ENCODE measurements at places on chromosomes 13 and 19.

GRCh38 chr19:34732612-34733211, 1.3 kb upstream of the ZNF181 start:
- DNase-seq, result no peak

DNA sequence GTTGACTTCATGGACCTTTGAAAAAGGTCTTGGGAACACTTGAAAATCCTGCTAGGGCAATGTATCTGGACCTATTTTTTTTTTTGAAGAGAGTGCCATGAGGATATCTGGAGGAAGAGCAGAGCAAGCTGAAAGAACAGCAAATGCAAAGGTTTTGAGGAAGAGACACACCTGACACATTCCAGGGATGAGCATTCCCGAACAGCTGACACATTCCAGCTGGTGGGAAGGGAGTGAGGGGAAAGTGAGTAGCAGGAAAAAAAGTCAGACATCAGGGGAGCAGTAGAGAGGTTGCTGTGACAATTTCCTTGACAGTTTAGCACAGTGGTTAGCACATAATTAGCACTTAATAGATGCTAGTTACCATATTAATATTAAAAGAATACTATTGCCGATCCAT, 14.7 kb downstream of the DGKH start:
- peak; percentile 79 for DNase-seq

GRCh38 chr13:46595885-46596275, 42.9 kb downstream of the LRCH1 start:
- no peak for DNase-seq

DNA sequence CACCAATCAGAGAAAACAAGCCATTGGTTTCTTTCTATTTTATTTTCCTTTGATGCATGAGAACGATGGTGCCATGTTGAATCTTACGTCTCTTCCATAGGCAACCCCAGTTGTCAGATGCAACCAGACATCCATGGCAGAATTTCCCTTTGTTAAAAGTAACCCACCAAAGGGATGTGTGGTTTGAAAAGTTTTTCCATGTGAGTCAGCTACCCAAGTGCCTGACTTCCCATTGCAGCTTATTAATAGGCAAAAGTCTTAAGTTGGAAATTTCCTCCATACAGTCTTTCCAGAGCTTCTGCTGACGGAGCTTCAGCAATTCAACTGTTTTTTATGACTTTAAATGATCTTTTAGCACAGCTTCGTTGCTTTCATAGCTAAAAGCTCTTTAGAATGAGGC, 73.8 kb upstream of the FAM216B start:
- DNase-seq, result no peak

DNA sequence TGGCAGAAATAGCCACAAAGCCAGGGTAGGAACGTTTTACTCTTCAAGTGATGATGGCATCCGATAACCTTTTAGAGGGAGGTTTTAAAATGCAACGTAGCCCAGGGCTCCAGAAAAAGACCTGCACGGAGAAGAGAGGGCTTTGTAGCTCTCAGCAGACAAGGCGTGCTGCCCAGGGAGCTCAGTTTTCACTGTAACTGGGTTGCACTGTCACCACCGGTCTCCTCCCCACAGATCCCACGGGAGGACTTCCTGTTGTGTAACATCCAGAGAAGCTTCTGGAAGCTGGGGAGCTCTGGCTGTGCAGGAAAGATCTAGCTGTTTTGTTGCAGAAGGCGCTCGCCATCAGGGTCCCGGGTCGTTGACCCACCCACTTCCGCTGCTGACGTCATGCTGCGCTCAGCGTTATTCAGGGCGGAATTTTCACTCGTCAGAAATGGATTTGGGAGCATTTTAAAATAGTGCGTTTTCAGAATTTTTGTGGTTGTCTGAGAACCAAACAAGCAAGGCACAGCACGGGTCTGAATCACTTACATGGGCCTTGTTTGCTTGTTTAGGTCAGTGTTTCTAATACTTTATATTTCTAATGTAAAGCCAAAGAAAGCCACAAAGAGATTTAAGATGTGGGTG, 50.8 kb downstream of the ATP11A start:
- DNase-seq, result peak; percentile 79

DNA sequence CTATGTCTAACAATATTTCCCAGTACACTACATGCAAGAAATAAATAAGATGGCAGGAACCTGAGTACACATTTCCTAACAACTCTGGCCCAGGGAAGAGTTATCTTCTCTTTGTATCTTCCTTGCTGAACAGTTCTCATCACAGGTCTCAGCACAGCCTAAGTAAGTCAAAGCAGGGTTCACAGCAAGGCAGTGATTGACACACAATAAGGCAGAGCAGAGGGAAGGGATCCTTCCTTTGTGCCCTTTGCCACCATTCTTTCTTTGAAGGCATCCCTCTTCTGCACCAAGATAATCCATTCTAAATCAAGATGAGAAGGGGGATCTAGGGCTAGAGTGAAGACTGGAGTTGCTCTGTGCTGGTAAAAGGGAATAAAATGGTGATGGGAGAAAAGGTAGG, 73.4 kb upstream of the TRPC4 start:
- no peak for DNase-seq

DNA sequence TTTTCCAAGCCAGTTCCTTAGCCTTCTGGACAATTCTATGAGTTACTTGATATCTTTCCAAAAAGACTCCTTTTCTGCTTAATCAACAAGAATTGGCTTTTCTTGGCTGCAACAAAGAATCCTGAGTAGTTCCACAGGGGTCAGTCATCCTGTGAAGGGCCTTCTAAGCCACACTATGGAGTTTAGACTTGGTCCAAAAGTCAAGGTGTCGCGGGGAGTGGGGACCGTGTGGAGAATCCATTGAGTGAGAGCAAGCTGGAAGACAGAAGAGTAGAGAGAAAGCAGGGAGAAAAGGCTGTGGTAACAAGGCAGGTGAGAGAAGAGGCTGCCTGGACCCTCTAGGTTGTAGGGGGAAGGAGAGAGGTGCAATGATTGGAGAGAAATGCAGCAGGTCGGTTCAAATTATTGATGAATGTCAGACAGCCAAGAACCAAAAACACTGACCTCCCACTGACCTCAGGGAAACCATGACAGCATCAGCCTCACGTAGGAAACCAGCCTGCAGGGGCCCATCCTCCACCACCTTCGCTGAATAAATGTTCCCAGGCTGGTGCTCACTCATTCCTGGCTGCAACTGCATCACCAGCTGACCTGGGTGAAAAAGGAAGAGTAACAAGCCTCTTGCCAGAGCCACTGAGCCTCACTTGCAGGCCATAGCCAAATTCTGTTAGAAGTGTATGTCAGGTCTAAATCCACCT, 7.1 kb upstream of the IFT88 start:
- no peak for DNase-seq

DNA sequence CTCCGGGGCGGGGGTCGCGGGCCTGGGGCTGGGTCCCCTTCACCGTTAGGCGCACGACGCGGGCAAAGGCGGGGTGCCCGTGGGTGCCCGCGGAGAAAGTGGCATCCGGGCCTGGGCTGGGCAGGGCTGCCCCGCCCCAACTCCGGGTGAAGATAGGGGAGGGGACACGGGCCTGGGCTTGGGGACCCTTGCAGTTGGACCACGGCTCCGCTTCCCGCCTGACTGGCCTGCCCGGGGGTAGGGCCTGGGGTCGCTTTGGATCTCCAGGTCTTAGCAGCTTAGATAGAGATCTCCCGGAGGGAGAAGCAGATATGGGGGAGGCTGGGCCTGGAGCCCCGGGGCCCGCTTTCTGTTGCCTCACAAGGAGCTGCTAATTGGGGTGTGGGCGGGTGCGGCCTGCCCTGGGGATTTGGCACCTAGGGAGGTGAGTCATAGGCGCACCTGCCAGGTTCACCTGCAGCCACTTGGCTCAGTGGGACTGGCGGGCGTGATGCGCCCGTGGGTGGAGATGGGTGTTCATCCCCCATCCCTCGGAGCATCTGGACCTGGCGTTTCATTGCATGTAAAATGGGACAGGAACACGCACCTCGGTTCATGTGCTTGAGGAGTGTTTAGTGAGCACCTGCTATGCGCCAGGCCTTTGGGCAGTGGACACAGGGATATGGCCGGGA, 585 bp downstream of the MAP1S start:
- DNase-seq, result no peak

- DNase-seq, result peak; percentile 33
Observed at GRCh38 chr13:100543872-100544602, 44.6 kb downstream of the GGACT start.

- DNase-seq, result no peak
Observed at GRCh38 chr19:13882836-13883235, 5.9 kb downstream of the NANOS3 start.

DNA sequence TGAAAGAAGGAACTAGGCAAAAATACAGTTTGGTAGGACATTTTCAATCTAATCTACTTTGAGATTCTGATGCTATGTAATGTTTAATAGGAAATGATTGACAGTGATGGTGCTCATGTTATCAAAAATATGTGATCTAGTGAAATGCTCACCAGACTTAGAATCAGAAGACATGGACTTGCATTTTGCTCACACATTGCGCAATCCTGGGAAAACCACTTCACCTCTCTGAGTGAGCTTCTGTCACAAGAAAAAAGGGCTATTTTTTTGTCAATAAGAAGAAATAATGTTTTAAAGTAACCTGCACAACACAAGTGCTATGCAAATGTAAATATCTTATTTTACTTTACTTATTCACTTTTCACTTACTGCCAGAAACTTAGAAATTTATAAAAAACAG, 380.9 kb upstream of the HTR2A start:
- DNase-seq, result no peak

- peak; percentile 93 for DNase-seq
Observed at GRCh38 chr19:2059422-2060201, 8.6 kb upstream of the MKNK2 start.

GRCh38 chr13:33375421-33375820, 89.9 kb upstream of the STARD13 start:
- no peak for DNase-seq

GRCh38 chr13:36555151-36555986, 118.5 kb upstream of the SERTM1 start:
- DNase-seq, result no peak

DNA sequence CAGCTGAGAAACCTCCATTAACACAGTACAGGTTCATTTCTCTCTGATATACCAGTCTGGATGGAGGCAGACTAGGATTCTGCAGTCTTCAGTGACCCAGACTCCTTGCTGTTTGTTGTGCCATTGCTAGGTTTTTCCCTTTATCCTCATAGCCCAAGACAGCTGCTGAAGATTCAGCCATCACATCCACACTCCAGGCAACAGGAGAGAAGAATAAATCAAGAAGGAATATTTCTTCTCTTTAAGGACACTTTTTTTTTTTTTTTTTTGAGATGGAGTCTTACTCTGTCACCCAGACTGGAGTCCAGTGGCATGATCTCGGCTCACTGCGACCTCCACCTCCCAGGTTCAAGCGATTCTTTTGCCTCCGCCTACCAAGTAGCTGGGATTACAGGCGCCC, 14.3 kb downstream of the CLPTM1 start:
- no peak for DNase-seq

DNA sequence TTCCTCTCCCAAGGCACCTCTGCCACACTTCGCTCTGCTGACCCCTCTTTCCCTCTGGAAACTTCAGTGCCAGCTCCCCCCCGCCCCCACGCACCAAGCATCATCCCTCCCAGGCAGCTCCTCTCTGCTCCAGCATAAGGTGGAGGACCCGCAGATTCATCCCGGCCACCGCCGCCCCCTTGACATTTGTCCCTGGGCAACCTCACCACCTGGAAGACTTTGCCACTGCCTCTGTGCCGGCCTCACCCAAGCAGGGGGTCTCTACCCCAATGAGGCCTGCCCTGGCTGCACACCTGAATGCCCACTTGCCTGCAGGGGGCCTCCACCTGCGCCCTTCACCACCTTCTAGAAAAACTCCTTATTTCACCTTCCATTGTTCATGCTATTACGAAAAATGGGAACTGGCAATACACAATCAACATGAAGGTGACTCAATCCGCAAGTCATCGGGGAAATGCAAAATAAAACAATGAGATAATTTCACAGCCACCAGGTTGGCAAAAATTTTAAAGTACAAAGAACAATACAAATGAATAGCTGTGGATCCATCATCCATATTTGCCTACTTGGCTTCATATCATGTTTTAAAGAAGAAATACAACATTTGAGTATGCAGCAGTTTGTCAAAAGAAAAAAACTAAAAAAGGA, 21.9 kb downstream of the CCNE1 start:
- no peak for DNase-seq

GRCh38 chr13:51681037-51681678, 96.9 kb downstream of the WDFY2 start:
- DNase-seq, result no peak

DNA sequence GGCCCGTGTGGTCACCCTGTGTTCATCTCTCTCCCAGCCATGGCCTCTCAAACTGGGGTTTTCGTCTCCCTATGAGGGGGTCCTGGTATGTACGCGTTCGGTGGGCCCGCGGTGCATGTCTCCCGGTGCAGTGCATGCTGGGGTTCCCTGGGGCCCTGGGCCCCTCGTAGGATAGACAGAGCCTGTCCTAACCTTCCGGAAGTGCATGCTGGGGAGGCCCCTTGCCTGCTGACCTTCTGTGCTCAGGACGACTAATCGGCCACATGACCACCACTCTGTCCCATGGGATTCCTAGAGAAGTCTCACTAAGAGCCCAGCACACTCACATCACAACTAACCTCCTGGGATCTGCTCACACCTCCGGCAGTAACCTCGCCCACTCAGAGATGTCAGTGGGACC, 4.9 kb upstream of the USE1 start:
- no peak for DNase-seq

DNA sequence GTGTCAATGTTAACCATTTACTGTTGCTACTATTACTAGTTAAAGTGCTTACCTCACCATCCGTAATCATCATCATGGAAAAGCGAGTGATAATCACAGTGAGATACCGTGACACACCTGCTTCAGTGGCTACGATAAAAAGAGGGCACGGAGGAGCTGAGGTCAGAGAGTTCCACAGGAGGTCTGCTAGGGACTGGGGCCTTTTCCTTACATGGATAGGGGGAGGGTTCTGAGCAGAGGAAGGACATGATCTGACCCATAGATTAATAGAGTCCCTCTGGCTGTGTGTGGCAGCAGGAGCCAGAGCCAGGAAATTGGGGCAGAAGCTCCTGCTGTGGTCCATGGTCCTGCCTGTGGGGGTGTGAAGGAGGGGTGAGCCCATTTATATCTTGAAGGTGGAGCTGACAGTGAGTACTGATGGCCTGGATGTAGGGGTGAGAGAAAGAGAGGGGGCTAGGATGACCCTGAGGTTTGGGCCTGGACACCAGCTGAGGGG, 136.7 kb downstream of the SIPA1L3 start:
- no peak for DNase-seq

DNA sequence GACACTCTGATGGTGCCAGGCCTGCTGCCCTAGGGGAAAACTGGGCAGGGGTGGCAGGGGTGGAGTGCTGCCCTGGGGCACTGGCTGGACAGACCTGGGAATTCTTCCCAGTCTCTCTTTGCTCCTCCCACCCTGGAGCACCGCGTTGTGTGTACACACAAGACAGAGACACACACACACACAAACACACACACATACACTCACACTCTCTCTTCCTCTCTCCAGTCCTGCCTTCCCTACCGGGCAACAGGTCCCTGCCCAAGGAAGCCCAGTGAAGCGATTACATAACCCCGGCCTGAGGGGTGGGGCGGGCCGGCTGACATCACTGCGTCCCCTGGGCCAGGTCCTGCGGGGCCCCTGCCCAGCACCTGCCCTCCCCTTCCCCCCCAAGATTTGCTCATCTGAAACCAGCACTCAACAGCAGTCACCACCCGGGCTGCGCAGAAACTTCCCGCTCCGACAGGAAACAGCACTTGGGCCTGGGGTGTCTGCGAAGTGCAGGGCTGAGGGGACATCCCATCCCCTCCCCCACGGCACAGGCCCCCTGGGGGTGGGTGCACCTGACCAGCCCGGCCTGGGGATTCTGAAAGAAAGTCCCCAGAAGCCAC, 1.2 kb downstream of the MKNK2 start:
- peak; percentile 80 for DNase-seq

GRCh38 chr19:14530005-14530348, 583 bp downstream of the TECR start:
- DNase-seq, result peak; percentile 68

All from islet precursor cell (in vitro differentiated cells).